ENCODE measurements at places on chromosomes 5 and 9.

DNA sequence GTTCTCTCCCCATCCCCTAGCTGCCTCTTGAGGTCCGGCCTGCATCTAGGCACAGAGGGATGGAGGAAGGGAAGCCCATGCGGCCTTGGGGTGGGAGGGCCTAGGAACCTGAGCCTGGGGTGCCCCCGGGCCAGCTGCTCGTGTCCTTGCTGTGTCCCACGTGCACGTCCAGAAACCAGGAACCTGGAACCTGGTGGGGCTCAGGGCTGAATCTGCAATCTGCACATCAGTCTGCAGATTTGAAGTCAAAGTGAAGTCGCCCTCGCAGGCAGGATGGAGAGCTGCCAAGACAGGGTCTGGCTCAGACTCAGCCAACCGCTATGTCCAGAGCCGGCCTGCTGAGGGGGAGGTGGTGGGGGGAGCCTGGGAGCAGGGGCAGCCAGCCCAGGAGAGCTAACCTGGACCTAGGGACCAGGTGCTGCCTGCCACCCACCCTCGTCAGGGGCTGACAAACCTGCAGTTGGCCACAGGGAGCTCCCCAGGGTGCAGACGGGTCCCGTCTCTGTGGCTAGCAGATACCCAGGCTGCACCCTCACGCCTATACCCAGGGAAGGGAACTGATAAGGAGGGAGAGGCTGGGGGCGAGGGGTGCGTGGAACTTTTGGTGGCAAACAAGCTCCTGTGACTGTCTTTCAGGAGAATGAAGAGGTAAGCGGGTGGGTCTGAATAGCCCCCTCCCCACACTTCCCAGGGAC lies 103.5 kb upstream of the SIMC1 start:
- DNase-seq = no peak

- peak; percentile 12 for DNase-seq
Measured at GRCh38 chr5:145056800-145057199, 778.3 kb downstream of the PRELID2 start.

DNA sequence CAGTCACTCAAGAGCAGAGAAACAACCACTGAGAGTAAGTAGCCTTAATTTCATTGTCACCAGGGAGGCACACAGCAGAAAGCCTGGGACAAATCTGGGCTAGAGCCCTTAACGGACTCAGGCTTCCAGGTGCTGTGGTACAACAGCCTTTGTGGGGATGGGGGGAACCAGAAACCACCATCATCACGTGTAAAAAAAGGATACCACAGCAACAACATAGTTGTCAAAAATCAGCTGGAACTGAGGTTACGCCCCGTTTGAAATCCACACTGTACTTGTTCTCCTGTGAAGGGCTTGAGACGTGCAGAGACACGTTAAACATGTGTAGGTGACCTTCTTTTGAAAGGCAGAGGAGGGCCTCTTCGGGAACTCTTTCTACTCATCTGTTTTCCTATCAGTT lies 16.6 kb upstream of the PLPP1 start:
- no peak for DNase-seq

GRCh38 chr9:127278372-127278771 lies 13.8 kb downstream of the GARNL3 start:
- DNase-seq = no peak

- peak; percentile 97 for DNase-seq
Measured at GRCh38 chr5:67206929-67207328, 10.3 kb upstream of the CD180 start.

DNA sequence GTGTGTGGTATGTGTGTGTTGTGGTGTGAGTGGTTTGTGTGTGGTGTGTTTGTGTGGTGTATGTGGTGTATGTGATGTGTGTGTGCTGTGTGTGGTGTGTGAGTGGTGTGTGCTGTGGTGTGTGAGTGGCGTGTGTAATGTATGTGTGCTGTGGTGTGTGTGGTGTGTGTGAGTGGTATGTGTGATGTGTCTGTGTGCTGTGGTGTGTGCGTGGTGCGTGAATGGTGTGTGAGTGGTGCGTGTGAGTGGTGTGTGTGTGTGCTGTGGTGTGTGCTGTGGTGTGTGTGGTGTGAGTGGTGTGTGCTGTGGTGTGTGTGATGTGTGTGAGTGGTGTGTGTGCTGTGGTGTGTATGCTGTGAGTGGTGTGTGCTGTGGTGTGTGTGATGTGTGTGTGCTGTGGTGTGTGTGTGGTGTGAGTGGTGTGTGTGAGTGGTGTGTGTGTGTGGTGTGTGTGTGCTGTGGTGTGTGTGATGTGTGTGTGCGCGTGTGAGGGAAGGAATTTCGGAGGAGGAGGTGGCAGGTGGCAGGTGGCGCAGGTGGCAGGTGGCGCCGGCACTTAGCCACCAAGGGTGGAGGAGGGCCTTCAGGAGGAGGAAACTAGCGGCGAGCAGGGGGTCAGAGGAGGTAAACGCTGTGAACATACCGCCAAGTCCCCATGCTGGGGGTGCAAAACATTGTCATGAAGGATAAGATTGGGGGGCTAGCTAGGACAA lies 191.8 kb downstream of the MELK start:
- DNase-seq = no peak

DNA sequence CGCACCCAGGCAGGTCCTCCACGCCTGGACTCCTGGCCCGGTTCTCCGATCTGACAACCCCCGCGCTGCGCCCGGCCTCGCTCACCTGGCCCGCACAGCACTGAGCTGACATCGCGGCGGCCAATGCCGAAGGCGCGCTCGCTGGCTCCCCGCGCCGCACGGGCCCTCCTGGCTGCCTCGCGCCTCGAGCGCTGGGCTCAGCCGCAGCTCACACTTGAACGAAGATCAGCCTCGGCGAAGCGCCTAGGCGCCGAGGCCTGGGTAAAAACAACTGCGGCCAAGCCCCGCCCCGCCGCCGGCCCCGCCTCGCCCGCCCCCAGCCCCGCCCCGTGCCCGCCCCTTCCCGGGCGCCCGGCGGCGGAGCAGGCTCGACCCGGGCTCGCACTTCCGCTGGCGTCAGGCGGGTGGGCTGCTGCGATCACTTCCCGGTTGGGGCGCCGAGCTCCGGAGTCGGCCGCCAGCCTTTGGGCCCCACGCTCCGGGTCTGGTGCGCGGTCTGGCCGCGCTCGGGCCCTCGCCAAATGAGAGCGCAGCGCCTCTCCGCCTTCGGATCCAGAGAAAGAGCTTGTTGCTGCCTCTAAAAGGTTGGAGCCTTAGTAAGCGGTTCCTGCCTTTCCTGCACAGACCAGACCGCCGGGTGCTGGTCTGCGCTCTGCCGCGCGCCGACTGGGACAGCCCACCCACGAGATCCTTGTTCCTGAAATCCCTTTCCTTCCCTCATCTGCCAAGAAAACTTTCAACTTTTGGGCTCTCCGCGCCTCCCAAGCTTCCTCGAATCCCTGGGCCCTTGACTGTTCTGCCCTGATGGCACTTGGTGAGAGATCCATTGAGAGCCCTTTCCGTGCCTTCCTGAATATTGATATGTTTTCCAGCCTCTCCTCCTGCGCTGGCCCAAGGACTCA lies at the start of gene SERINC5:
Gene SERINC5 (minus strand): TSS at position 238 of the 902 bp plus-strand sequence. CDS start 126 bp downstream, at position 112.
- peak; percentile 72 for DNase-seq

Measured in astrocyte (in vitro differentiated cells and primary cell).